B cell (primary cell): ENCODE measurements at places on chromosomes 6 and 20. TPM values are rescaled to one million over a fixed set of nuclear protein-coding genes. Genes with fewer than 3 reads are reported as not detected.

DNA sequence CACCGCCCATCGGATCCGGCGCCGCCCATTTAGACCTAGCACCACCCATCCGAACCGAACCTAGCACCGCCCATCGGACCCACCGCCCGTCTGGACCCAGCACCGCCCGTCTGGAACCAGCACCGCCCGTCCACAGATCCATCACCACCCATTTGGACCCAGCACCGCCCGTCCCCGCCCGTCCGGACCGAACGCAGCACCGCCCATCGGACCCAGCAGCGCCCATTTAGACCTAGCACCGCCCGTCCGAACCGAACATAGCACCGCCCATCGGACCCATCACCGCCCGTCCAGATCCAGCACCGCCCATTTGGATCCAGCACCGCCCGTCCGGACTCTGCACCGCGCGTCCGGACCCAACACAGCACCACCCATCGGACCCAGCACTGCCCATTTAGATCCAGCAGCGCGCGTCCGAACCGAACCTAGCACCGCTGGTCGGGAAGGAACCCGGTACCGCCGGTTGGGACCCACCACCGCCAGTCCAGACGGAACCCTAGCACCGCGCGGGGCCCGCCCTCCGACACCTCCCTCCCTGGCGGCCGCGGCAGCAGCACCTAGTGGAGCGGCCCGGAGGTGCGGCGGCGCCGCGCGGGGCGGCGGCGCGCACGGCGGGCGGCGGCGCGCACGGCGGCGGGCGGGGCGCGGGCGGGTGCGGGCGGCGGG, 348 bp upstream of the AFDN start:
- H3K27ac ChIP-seq = no peak overlapping the region
- peak overlapping the region; percentile 61 for H3K4me3 ChIP-seq
- peak; percentile 82 for DNase-seq

- H3K4me3 ChIP-seq = peak within 1 kb of the TSS; percentile 68
- H3K27me3 ChIP-seq = peaks cover 24% of the 10 kb centered on the region
- H3K36me3 ChIP-seq = no peaks in the 10 kb centered on the region
These were observed at the start of gene PKIB for GRCh38 chr6:122609881-122610689. PKIB (plus strand) TSS chr6:122610405; CDS start chr6:122717795, 107,390 bp downstream.

- no peaks in the 10 kb centered on the region for H3K36me3 ChIP-seq
- DNase-seq = no peak
- no peak overlapping the region for H3K27ac ChIP-seq
- no peak overlapping the region for H3K4me3 ChIP-seq
- peaks cover 5% of the 10 kb centered on the region for H3K4me1 ChIP-seq
These were observed 1.9 kb downstream of the BTBD3 start for GRCh38 chr20:11919581-11919980.

- no peak overlapping the region for H3K4me3 ChIP-seq
- DNase-seq = no peak
- no peak overlapping the region for H3K27ac ChIP-seq
- no peaks in the 10 kb centered on the region for H3K36me3 ChIP-seq
These were observed 116.0 kb downstream of the LRRC1 start for GRCh38 chr6:53910834-53911233.

DNA sequence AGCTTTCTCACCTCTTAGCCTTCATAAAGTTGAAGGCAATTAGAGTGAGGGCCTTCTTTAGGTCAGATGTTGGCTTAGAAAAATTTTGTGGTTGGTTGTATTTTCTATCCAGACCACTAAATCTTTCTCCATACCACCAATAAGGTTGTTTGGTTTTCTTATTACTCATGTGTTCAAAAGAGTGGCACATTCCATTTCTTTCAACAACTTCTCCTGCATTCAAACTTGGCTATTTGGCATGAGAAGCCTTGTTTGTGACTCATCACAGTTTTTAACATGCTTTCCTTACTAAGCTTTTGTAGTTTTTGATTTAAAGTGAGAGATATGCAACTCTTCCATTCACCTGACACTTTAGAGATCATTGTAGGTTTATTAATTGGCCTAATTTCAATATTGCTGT, 949.6 kb downstream of the TBC1D32 start:
- H3K4me1 ChIP-seq = no peaks in the 10 kb centered on the region
- H3K36me3 ChIP-seq = no peaks in the 10 kb centered on the region
- H3K4me3 ChIP-seq = no peak overlapping the region
- DNase-seq = no peak
- no peaks in the 10 kb centered on the region for H3K27me3 ChIP-seq

GRCh38 chr6:99603421-99604165, 3.0 kb upstream of the PRDM13 start:
- peaks cover 86% of the 10 kb centered on the region for H3K27me3 ChIP-seq
- H3K4me1 ChIP-seq = peaks cover 32% of the 10 kb centered on the region

DNA sequence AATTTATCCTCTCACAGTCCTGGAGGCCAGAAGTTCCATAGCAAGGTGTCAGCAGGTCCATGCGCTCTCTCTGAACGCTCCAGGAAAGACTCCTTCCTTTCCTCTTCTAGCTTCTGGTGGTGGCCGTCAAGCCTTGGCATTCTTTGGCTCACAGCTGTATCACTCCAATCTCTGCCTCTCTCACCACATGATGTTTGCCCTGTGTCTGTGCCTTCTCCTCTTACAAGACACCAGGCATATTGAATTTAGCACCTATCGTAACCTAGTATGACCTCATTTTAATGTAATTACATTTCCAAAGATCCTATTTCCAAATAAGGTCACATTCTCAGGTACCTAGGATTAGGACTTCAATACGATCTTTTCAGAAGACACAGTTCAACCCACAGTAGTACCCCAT, 428.5 kb downstream of the CD83 start:
- no peaks in the 10 kb centered on the region for H3K36me3 ChIP-seq
- no peak overlapping the region for H3K27ac ChIP-seq
- H3K4me1 ChIP-seq = peaks cover 22% of the 10 kb centered on the region
- no peaks in the 10 kb centered on the region for H3K27me3 ChIP-seq

GRCh38 chr6:128252341-128253176, 267.8 kb downstream of the PTPRK start:
- no peaks in the 10 kb centered on the region for H3K27me3 ChIP-seq
- no peaks in the 10 kb centered on the region for H3K4me1 ChIP-seq
- H3K27ac ChIP-seq = no peak overlapping the region
- DNase-seq = no peak
- H3K36me3 ChIP-seq = no peaks in the 10 kb centered on the region

ZNF831 gene
- 10.5 and 14.1 TPM in 2 replicates for total RNA-seq

OXT gene
- total RNA-seq = 1.4 and 1.7 TPM in 2 replicates

TRIM40 gene
- not detected in 2 replicates for total RNA-seq
